ENCODE measurements at places on chromosomes 13 and 19. TPM values are rescaled to one million over a fixed set of nuclear protein-coding genes. Genes with fewer than 3 reads are reported as not detected.

Gene RPS16
- total RNA-seq = 1,507 TPM

Gene SCAF1
- 75.0 TPM for total RNA-seq

Gene HIPK4
- total RNA-seq = not detected

Gene CRX
- total RNA-seq = not detected

Gene FAM124A
- total RNA-seq = 1.2 TPM

Gene GJA3
- not detected for total RNA-seq

Gene LYL1
- 7.6 TPM for total RNA-seq

Gene GRK1
- 0.09 TPM for total RNA-seq

Gene GRIK5
- total RNA-seq = 25.8 TPM

Gene CEACAM7
- 753 TPM for total RNA-seq

Gene LGALS7
- total RNA-seq = not detected

Gene PRRG2
- 25.1 TPM for total RNA-seq

Gene NOVA2
- 0.55 TPM for total RNA-seq

Gene IGFL1
- not detected for total RNA-seq

Gene CLC
- not detected for total RNA-seq

- peak; percentile 80 for DNase-seq
These were observed 4.3 kb upstream of the ZNF17 start for GRCh38 chr19:57406516-57407123.

DNA sequence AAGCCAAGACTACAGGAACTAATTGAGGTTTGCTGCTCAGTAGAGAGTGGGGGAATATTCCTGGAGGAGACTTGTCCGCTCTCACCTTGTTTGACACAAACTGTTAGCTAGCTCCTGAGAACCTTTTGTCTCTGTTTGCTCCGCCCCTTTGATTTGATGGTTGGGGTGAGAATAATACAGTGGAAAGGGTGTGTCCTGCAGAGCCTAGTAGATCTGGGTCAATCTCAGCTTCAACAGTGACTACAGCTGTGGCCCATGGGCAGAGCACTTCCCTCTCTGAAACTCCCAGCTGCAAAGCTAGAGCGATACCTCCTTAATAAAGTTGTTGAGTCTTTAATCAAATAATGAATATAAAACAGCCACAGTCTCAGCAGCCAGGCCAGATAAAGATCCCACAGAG, 576.7 kb downstream of the DIAPH3 start:
- no peak for DNase-seq

DNA sequence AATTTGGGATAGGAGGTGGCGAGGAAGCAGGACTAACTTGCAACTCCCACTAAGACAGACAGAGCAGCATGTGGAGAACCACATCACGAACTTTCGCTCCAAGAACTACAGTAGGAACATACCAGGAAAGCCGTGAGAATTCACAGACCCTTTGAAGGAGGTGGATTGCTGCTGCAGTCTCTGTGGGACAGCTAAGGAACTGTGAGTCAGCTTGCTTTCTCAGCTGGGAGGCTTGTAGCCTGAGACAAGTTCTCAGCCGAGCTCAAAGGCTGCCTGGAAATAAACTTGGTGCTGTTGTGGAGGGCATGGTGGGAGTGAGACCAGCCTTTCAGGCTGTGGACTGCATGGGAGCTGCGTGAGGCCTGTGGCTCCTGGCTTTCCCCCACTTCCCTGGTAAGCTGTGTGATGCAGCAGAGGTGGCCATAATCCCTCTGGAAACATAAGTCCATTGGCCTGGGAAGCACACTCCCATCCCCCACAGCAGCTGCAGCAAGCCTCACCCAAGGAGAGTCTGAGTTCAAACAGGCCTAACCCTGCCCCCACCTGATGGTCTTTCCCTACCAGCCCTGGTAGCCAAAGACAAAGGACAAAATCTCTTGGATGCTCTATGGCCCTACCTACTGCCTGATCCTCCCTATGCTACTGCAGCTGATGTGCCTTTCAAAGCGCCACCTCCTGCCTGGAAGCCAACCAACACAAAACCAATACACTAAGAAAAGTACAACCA, 441.1 kb upstream of the HTR2A start:
- DNase-seq = no peak

DNA sequence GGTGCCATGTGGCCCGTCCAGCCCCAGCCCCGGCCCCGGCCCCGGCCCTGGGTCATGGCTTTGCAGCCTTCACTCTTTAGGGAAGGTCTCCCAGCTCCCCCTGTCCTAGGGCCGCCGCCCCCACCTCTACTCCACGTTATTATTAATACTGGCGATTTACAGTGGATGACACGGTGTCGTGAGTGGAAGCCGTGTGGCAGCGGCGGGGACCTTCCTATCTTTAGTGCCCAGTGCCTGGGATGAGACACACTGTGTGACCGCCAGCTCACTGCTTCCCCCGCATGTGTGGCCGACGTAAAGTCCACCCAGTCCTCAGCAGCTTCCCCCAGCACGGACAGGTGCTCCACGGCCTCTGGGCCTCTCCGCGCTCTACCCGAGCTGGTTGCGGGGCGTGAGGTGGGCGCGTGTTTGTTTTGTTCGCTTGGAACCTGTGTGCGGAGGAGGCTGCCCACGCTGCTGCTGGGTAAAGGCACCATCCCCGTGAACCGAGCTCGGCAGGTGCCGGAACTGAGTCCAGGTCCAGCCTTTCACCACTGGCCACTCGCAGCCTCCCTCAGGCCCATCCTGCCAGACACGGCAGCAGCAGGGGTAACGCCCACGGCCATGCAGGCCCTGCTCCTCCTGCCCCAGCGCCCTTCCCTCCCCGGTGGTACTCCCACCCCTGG, 70.9 kb upstream of the MCF2L start:
- DNase-seq = peak; percentile 43

DNA sequence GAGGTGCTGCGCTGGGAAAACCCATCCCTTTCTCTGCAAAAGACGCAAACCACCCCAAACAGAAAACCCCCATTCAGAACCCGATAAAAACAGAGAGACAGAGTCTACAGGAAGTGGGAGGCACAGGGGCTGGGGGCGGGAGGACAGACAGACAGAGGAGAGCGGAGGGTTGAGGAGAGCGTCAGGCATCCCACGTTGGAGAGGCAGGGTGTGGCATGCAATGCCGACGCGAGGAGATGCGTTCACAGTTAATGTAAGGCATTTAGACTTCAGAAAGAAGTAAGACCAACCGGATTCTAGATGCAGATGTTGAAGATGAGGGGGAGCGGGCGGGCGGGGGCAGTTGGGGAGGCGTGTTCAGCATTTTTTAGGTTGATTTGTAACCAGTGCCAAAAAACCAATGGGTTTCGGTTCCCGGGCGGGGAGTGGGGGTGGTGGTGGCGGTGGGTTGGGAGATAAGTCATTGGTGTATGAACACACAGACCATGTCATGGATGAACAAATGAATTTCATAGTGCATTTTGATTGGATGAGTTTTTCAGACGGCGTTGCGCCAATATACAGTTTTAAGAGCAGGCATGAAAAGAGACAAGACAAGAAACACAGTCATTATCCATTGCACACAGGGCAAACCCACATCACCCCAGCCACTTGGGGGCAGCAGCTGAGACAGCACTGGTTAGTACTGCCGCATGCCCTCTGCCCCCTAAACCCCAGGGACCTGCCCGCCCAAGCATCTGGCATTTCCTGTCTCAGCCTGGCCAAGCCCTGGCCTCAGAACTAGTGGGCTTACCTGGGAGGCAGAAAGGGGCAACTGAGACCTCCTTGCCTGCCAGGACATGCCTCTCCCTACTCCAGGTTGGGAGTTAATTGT, 91.3 kb downstream of the IER2 start:
- no peak for DNase-seq

GRCh38 chr13:113087923-113088690, 17.5 kb upstream of the F7 start:
- no peak for DNase-seq

- DNase-seq = no peak
These were observed 41.0 kb downstream of the LSM14A start for GRCh38 chr19:34213283-34213682.

DNA sequence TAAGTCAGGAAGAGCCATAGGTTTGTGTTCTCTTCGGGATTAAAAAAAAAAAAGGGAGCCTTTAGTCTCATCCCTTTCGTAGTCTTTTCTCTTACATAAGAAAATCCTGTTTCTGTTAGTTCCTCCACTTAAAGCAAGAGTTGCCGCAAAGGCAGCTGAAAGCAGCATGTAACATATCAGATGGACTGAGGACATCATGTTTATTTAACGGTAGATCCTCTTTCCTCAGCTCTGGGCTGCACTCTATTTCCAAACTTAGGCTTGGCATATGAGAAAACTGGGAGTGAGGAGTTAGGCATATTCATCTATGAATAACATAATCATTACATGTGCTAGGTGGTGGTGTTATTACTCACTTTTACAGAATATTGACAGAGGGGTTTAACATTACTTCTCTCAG, 391.2 kb downstream of the KLF12 start:
- DNase-seq = no peak

GRCh38 chr13:90640976-90641375, 706.5 kb upstream of the MIR17HG start:
- no peak for DNase-seq

DNA sequence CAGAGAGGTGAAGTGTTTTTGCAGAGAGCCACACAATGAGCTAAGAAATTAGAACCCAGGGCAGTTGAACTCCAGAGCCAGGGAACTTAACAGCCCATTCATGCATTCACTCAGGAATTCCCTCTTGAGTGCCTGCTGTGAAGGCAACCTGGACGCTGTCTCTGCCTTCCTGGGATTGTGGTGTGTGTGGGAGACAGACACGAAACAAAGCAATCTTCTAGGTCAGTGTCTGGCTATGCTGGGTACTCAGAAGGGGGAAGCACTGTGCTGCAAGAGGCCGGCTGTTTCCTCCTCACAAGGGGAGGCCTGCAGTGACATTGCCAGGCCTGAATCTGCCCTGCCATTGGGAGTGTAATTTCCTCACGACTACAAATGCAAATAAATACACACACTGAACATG, 9.7 kb downstream of the BCKDHA start:
- no peak for DNase-seq

DNA sequence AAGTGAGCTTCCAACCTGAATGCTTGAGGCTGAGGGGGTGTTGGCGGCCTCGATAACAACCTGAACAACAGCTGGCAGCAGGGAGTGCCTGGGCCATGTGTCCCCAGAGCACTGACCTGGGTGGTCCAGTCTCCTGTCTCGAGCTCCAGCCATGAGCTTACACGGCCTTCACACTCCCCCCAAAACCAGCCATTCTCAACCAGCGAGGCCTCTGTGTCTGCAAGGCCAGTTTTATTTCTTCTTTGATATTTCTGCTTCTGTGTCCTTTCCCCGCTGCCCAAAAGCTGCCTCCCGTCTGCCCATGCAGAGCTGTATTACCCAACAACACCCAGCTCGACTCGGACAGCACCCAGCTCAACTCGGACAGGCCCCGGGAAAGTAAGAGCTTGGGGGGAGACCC, 32.5 kb upstream of the TFDP1 start:
- no peak for DNase-seq

- DNase-seq = no peak
These were observed 135.7 kb downstream of the MIPEP start for GRCh38 chr13:23753458-23753857.

DNA sequence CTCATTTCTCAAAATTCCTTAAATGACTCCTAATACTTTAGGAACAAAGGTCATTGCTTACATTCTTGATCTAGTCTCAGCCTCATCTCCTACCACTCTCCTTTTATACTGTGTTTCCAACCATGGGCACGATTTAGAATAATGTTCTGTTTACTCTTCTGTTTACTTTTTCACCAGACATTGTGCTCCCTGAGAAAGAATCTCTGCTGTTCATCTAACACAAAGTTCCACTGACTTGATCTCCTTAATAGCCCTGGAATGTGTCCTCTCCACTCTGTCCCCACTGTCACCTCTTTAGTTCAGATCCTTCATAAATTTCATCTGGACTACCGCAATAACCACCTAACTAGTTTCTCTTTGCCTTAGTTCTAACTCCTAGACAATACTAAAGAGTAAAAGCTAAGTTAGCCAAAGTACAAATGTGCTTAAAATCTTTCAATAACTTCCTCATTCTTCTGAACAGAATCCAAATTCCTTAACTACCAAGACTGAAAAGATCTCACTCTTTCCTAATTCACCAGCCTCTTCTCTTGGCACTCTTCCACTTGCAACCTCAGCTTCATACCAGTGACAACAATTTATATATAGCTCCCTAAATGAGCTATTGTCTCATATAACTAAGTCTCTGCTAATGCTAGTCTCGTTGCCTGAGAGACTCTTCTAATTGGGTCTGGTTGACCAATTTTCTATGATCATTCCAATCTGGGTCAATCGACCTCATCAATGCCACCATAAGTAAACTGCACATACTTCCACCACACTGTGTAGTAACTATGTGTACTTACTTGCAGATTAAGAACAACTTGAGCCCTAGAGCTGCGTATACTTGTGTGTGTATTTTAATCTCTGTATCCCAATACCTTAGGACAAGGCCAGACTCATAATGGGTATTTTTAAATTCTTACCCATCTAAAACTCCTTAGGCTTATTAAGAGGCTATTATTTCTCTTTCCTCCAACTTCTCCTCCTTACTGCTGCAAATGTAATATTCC, 179.9 kb downstream of the VWA8 start:
- DNase-seq = no peak

- no peak for DNase-seq
These were observed 30.0 kb downstream of the FLT1 start for GRCh38 chr13:28464861-28465460.

GRCh38 chr19:18788529-18789421, 2.3 kb downstream of the COMP start:
- DNase-seq = no peak

DNA sequence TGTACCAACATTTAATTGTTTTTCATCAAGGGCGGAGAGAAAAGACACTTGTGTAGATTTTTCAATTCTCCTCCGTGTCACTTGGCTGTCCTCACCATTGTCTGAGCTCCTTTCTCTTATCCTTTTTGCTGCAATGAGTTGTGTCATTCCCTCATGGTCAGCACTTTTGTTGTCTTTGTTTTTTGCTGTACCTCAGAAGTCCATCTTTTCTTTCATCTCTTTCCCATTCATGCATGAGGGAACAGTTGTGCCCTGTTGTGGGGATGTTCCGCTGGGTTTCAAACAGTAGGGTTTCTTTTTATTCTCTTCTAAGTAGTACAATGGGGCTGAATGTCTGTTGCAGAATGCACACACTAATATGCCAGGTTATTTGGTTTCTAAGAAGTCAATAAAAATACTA, 222.6 kb downstream of the TM9SF2 start:
- DNase-seq = no peak

- no peak for DNase-seq
These were observed 241.1 kb upstream of the ATXN8OS start for GRCh38 chr13:69866555-69866954.

- no peak for DNase-seq
These were observed 717.7 kb upstream of the ATXN8OS start for GRCh38 chr13:69389899-69390298.

GRCh38 chr19:40464059-40465024, 1.2 kb downstream of the BLVRB start:
- DNase-seq = peak; percentile 96

Measured in mucosa of descending colon (tissue), 3 donors.